ENCODE measurements at places on chromosomes 1 and 21. TPM values are rescaled to one million over a fixed set of nuclear protein-coding genes. Genes with fewer than 3 reads are reported as not detected.

DNA sequence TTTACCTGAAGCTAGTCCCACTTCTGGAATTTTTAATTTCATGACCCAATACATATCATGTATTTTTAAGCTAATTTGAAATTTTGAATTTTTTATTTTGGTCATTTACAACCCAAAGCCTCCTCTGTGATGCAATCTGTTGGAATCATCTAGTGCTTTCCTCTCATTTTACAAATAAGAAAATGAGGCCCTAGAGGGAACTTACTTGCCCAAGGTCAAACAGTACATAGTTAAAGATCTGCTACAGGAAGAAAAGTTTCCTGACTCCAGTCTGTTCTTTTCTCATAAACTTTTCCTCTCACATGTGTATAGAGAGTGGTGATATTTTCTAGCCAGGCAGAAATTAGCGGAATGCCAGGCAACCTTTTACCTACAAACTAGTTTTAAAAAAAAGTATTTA is 59.3 kb upstream of the DPT start:
- no peak for DNase-seq

DNA sequence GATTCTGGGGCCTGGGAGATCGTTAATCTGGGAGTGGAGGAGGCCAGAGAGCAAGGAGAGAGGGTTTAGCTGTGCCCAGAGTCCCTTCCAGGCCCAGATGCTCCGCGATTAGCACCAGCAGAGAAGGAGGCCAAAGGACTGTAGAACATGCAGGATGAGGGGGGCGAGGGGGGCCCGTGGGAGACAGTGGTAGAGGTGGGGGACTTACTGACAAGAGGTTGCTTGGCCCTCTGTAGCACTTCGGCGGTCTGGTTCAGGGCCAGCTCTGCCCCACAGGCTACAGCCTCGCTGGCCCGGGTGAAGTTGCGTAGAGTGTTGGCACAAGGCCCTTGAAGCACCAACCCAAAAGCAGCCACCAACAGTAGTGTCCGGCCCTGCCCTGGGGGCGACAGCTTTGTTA is 695 bp downstream of the DCST2 start:
- no peak for DNase-seq

The KRTAP21-2 gene
- not detected for total RNA-seq

GRCh38 chr1:39199593-39199992 is 4.9 kb upstream of the MACF1 start:
- no peak for DNase-seq

The TIPRL gene
- 29.3 TPM for total RNA-seq

The ADGRL2 gene
- total RNA-seq, result not detected

The MRPS15 gene
- total RNA-seq, result 41.4 TPM

DNA sequence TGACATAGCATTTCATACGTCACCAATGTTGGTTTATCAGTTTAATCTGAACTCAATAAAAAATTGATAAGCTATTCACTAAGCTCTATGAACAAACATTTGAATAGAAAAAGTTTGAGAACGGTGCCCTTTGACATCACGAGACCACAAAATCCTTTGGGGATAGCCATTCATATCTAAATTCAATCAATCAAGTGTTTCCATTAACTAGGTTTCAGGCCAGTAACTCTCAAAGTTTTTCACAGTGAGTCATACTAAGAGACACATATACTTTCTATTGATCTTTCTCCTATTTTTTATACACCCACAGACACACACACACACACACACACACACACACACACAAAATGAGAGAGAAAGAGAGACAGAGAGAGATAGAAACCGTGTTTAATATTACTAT is 235.4 kb upstream of the SNX7 start:
- DNase-seq, result no peak

- peak; percentile 42 for DNase-seq
These were observed 271.0 kb downstream of the TRABD2B start for GRCh38 chr1:47725992-47726855.
